CD4-positive, alpha-beta T cell treated with Interleukin-4 for 1 hour (primary cell): ENCODE measurements at places on chromosomes 12 and 14.

DNA sequence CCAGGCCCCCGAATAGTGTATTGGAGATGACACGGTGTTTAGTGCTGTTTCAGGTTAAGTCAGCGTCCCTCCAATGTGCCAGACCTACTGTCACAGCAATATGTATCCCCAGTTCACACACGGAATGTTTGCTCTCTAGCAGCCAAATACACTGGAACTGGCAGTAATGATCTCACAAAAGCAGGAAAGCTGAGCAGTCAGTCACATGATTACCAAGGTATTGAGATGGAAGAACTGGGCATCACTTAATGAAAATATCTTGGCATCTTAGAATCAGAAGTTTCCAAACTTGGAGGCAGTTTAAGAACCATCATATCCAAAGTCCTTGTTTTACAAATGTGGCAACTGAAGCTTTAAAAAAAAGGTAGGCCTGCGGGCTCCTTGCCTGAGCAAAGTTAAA, 23.3 kb downstream of the NINJ2 start:
- DNase-seq, result no peak

- no peak for DNase-seq
Measured at GRCh38 chr12:1995205-1995896, 8.9 kb downstream of the DCP1B start.

- DNase-seq, result no peak
Measured at GRCh38 chr14:74804219-74804825, 41.2 kb downstream of the YLPM1 start.

GRCh38 chr12:27530157-27530922, 6.3 kb downstream of the PPFIBP1 start:
- no peak for DNase-seq

GRCh38 chr12:121579981-121580868, 598 bp downstream of the KDM2B start:
- peak; percentile 85 for DNase-seq

- no peak for DNase-seq
Measured at GRCh38 chr12:117076410-117077372, 22.5 kb downstream of the TESC start.

DNA sequence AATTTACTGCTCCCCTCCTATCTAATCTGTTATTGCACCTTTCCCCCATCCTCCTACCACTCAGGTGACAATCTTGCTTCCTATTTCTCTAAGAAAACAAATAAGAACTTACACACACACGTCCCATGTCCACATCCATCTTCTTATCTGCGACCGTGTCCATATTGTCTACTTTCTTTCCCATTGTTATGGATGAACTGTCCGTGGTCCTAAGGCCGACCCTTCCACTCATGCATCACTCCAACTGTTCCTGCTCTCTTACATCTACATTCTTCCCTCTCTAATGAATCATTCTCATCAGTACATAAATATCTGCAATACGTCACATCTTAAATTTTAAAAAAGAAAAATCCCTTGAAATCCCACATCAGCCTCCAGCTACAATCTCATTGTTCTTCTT, 30.0 kb downstream of the ZFYVE1 start:
- DNase-seq, result no peak

DNA sequence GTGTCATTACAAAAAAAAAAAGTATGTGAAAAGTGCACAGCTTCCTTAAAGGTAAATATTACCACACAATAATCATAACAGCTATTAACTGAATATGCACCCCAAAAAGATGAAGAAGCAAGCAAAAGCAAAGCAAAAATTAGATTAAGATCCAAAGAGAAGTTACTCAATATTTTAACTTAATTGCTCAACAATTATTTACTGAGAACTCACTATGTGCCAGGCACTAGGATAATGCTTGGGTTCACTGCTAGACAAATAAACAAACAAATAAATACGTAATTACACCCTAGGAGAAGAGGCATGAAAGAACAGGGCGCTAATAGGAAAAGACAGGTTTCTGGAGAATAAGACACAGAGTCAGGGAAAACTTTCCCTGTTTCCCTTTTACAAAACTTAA, 33.4 kb downstream of the PPP1R12A start:
- DNase-seq, result no peak

GRCh38 chr12:10716704-10717315, 6.3 kb downstream of the YBX3 start:
- DNase-seq, result no peak

DNA sequence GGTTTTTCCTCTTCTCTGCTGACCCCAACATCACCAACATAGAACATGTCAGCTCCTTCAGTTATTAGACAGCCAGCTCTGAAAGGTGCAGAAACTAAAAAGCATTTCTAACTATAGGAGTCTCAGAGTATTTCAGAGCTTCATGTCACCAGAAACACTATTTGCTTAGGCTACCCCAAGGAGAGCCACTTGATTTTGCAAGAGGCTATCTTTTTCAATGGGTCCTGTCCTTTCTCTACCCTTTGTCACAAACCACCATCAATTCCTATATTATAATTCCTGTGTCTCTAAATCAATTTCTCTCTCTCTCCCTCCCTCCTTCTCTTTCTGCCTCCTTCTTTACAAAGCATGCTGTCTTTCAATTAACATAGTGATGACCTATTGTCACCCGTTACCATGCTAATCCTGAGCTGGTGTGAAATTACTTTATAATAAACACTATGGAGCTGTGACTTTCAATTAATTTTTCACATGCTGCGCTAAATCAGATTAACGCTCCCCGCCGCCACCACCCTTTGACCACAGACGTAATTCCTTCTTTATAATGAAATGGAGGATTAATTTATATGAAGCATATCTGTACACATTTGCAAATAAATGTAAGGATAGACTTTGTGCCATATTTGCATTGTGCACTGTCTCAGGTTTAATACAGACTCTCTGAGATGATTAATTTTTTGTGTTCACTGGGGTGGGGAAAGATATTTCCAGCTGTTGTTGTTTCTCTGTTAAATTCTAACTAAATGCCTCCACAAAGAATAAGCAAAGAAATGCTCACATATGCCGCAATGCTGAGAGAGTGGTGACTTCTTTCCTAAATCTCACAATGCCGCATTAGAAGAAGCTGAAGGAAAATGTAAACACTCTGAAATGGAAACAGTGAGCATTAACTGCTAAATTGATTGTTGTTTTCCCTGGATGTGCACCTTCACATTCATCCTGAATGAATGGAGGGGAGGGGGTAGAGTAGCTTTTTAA, 418.6 kb downstream of the PDZRN4 start:
- DNase-seq, result no peak

DNA sequence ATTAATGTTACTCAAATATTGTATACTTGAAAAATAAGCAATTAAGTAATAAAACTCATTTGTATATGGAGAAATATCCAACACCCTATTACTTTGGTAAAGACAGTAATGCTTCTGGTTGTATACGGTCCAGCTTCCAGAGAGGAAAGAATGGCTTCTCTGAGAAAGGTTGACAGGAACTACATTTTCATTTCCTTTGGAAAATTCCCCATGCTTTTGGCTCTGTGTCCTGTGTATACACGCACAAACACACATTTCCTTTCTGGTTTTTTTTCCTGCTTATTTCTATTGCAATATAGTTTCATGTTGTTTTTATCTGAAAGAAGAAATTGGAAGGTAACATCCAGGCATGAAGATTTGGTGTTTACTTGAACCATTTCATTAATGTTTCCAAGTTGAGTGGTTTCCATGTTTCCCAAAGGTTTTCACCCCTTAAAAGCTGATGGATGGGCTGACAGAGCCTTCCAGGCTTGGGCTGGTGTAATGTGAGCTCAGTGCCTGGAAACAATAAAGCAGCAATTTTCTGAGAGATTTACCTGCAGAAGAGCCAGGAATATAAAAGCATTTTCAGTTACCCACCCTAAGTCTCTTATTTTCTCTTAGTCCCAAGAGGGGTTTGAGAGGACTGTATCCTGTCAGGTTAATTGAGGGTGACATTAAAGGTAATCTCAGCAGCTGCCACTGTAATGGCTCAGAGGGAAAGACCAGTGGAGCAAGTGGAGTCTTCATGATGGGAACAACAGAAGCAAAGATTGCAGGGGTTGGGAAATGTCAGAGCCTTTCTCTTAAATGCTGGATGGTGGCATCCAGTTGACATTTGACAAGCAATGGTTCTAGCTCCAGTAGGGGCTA, 33.4 kb upstream of the TMTC1 start:
- DNase-seq, result no peak

- no peak for DNase-seq
Measured at GRCh38 chr12:32768518-32768917, 12.8 kb upstream of the YARS2 start.

DNA sequence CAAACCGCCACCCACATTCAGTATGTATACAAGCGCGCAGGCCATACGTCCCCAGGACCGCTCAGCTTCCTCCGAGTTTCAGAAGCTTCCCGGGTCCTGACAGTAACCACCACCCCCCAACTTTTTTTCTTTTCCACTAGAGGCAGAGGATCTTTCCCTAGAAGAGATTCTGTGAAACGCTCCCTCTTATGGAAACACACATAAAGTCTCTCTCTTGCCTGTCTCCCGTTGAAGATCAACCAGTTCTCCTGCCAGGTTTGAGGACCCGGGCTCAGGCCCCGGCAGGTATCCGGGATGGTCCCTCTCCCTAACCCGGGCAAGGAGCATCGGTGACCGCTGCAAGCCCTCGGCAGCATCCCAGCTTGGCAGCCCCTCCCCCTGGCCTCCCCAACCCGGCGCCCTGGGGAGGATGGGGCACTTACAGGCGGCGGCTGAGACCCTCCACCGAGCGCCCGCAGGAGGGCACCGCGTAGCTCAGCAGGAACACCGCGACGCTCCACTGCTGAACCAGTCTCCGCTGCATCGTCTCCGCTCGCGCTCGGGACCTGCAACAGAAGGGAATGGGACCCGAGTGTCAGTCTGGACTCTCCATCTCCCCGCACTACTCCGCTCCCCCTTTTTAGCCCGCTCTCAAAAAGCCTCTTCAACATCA, 3.4 kb downstream of the PTHLH start:
- DNase-seq, result no peak

GRCh38 chr14:24843494-24843893, 206.5 kb downstream of the STXBP6 start:
- no peak for DNase-seq

DNA sequence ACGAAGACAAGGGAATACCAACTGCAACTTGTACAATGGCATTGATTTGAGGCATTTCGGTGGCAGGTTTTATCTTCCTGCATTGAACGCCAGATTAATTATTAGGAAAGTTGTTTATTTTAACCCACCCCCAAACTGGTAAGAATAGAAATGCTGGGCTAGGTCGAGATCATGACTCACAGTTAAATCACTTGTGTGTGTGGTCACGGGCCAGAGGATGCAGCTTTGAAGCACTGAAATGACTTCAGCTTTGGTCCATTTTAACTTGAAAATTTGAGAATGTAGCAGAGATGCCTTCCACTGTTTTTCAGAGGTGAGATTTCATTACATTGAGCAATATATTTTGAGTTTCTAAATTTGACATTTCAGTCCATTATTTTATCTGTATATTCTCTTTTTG, 23.6 kb upstream of the KCNH3 start:
- no peak for DNase-seq

DNA sequence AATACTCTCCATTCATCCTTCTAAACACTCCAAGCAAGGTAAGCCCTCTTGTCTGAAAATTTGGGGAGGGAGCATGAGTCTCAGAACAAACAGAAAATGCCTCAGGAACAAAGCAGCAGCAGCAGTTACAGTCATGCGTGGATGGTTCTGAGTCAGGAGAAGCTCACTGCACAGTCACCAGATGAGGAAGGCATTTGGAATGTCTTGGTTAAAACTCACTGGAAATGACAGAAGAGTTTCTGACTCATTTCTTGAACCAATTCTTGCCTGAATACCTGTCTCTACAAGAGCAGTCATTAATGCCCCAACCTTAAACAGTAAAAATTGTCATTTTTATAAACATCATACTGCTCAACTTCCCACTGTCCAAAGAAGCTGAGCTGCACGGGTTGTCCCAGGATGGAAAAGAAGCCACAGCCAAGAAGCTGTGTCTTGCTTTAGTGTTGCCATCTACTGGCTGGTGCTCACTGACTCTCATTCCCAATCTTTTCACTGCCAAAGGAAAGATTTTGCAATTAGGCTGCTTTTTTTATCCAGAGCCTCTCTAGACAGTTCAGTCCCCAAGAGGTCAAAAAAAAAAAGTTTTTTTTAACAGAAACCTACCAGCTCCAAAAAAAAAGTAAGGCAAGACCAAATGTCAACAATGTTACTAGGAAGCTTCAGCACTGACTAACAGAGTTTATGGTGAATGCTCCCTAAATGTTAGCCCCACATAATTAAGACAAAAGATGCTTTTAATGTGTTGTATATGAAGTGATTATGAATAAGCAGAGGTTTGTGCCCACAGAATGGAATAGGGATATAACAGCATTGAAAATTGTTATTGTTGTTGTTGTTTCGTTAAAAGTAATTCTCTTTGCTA, 40.4 kb downstream of the KICS2 start:
- DNase-seq, result no peak

GRCh38 chr14:91415794-91416743, 1.6 kb downstream of the CCDC88C start:
- peak; percentile 70 for DNase-seq

DNA sequence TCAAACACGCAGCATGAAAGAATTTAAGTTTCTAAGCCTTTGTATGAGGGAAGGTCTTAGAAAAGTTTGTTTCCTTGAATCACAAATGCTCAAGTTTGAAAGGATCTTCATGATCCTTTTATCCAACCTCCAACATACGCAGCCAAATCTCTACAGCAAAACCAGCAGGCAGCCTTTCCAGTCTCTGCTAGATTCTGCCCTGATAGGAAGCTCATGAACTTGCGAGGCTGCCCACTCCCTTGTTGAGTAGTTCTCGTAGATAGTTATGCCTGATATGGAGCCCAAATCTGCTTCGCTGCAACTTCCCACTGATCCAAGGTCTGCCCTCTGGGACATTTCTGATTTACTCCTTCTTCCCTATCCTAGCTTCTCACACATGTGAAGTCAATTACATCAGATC, 272.9 kb downstream of the EGLN3 start:
- DNase-seq, result no peak

- DNase-seq, result no peak
Measured at GRCh38 chr14:35242599-35243311, 49.4 kb upstream of the PSMA6 start.
